ENCODE measurements at places on chromosomes 1 and 21.

- no peak for DNase-seq
Measured at GRCh38 chr1:36367798-36368197, 17.9 kb downstream of the STK40 start.

GRCh38 chr1:163036671-163037070 is 32.5 kb upstream of the RGS4 start:
- no peak for DNase-seq

DNA sequence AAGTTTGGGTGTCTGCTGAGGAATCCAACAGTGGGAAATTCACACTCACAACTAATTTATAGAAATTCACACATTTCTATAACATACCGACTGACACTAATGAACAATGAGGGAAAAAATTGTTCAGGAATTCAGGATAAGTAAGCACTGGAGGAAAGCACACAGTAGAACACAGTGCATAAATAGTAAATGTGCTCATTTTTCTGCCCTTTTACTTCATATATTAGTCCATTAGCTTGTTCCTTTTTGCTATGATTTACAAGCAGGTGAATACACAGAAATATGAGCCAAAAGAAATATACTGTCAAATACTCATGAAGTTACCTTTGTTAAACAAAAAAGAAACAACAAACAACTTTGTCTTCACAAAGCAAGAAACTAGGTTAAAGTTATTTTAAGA is 11.3 kb downstream of the NRIP1 start:
- DNase-seq, result no peak

DNA sequence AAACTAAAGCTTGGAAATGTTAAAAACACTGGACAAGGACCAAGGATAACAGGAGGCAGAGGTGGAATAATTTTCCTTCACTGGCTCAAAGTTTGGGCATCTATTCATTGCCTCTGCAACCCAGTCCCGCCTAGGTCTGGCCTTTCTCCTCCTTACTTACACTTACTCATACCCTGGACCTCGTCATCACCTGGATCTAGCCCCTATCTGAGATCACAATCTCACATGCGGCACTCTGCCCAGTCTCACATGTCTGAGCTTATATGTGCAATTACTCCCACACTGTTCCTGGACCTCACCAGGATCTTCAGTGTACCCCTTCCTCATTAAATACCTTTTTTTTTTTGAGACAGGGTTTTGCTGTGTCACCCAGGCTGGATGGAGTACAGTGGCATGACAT is 37.6 kb downstream of the NVL start:
- no peak for DNase-seq

DNA sequence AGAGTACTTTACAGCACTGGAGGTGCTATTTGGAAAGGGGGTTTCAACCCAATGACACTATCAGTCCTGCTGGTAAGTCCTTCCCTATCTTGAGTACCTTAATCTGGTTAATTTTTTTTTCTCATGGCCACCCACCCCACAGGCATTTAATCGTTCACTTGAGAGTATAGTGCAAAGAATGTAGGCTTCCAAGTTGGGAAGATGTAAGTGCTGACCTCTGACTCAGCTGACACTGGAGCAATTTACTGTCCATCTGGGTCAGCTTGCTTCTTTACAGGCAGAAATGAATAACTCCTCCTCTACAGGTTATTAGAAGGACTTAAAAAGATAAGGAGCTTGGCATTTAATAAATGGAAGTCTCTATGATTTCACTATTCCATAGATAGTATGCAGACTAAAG is 89.6 kb downstream of the AK5 start:
- no peak for DNase-seq

Data from CD4-positive, alpha-beta T cell treated with Interleukin-17A for 1 hour (primary cell).